Cerebellar cortex (tissue), 1 donor: ENCODE measurements at places on chromosomes 1 and 21.

DNA sequence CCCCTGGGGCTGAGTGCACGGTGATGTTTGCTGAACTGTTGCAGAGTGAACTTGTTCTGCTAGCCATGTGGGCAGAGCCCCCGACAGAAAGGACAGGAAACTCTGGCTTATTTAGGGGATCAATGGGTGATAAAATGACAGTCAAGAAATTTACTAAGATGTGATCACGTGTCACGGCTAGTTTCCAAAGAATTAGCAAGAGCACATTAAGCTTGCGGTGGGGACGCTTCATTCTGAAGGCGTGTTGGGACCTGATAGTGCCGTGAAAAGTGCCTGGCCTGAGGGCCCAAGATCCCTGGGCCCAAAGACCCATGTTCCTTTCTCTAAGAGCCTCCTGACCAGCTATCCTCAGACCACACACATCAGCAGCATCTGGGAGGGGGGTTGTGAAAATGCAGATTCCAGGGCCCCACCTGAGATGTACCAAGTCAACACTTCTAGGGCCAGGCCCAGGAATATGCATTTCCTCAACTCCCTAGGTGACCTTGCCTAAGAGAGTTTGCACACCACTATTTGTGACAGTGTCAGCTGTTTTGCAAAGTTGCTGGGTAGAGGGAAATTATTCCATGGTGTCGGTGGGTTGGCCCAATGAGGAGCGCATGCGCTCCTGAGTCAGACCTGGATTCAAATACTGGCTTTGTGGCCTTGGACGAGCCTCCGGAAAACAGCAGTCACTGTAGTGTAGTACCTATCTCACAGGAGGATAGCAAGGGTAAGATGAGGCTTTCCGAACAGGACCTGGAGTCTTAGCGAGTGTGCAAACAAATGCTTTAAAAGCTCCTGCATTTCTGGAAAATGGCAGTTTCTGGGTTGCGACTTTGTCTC lies 77.5 kb downstream of the SPSB1 start:
- no peak for DNase-seq

DNA sequence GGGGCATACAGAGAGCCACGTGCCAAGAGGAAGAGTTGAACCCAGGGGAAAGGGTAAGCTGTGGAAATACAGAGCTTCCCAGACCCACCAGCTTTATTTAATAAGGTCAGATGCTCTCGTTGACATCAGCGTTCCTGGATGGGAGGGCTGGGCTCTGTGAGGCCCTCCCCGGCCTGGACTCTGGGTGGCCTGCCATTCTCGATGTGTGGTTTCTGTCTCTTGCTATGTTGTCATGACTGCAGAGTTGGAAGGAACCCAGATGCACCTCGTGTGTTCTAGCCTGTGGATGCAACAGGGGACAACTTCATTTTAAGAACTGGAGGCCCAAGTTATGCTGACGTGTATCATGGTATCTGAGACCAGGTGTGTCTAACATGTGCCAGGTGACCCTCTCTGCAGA lies 101.7 kb downstream of the PCBP3 start:
- no peak for DNase-seq

DNA sequence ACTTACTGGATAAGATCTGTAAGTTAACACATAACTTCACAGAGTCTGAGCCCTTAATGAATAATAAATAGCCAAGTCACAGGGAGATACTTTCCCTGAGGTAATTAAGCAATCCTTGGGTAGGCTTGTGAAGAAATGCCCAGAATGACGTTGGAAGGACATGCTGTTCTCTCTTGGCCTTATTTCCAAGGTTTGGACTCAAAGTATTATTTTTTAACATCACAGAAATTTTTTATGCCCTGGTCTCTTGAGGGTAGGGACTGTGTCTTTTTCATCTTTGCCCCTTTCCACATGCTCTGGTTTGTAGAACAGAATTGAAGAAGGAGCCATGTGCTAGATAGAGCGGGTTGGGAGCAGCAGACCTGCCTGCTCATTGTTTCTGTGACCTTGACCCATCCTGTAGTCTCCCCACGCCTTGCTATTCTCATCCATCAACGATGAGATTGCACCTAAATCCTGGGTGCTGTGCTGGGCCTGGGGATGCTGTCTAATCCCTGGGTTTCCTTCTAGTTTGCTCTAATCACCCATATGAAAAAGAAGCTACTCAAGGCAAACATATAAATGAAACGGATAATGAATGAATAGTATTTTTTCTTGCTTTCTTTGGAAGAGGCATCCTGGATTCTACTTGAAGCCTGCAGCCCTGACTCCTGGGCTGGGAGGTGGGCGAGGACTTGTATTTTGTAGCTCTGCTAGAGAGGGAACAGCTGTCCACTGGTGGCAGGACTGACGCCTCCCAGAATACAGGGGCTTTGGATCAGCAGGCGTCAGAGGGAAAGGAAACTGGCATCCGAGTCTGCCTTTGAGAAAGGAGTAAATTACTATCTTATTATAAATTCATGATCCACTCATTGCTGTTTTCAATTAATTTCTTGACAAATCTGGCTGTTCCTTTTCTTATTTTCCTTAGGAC lies 17.5 kb upstream of the LAMTOR5 start:
- no peak for DNase-seq

DNA sequence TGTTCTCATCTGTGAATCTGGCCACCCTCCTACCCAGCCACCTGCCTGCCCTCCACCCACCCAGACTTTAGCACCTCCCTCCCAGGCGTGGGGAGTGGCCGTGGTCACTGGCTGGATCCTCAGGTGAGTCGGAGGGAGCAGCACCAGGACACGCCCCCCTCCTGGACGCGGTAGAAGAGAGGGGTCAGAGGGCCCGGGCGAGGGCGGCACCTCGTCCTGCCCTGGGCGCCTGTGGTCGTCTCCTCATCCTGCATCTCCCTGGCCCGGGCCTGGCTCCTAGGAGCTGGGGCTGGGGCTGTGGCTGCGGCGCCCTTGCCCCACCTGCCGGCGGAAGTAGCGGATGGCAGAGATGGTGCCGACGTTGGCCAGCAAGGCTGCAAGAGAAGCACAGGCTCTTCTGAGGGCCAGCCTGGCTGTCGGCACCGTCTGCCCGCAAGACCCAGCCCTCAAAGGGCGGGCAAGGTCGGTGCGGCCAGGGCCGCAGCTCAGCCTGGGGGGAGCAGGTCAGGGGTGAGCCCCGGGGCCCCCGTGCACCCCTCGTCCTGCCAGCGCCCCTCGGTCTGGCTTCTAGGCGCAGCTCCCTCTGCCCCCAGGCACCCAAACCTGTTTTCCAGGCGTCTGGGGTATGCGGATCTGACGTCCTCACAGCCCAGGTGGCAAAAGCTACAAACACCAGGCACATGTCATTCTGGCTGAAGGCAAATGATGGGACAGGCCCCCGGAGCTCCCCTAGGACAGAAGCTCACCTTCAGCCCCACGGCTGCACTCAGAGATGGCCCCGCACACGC lies 5.8 kb downstream of the PERM1 start:
- peak; percentile 59 for DNase-seq
